WERI-Rb-1 (cell line): ENCODE measurements at places on chromosomes 2 and 18.

GRCh38 chr2:10475221-10475722 lies 27.1 kb upstream of the ODC1 start:
- DNase-seq: no peak

GRCh38 chr2:237859533-237860272 lies at the start of gene RAMP1:
TSS of gene RAMP1 (plus strand) at chr2:237859623. CDS start at chr2:237859676, 53 bp downstream.
- DNase-seq: no peak

DNA sequence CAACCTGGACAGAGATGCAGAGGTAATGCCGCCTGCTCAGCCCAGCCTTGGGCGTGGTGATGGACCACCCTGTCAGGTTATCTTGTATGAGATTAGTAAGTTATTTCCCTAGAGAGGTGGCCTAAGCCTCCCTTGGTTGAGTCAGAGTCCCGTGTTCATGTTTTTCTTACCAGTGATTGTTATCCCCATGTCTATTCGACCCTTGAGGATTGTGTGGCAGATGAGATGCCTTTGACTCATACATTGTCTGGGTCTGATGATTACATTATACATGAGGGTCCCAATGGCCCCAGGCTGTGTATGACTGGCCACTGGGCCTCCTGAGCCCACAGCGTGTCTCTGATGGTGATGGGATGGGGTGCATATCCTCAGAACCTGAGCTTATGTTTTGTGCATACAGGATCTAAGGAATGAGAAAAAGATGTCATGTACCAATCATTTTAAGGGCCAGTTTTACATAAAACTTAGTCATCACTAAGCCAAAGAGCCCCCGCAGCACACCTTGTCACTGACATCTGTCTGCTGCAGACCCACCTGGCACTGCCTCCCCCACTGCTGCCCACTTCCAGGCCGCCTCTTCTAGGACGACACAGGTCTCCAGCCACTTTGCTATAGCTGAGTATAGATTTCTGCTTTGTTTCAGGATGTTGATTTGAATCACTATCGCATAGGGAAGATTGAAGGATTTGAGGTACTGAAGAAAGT lies 7.7 kb downstream of the PPP1R7 start:
- no peak for DNase-seq

- no peak for DNase-seq
These were observed 4.1 kb downstream of the NEMP2 start for GRCh38 chr2:190530248-190530900.

- DNase-seq: no peak
These were observed 749.2 kb downstream of the ADCYAP1 start for GRCh38 chr18:1653873-1654272.

DNA sequence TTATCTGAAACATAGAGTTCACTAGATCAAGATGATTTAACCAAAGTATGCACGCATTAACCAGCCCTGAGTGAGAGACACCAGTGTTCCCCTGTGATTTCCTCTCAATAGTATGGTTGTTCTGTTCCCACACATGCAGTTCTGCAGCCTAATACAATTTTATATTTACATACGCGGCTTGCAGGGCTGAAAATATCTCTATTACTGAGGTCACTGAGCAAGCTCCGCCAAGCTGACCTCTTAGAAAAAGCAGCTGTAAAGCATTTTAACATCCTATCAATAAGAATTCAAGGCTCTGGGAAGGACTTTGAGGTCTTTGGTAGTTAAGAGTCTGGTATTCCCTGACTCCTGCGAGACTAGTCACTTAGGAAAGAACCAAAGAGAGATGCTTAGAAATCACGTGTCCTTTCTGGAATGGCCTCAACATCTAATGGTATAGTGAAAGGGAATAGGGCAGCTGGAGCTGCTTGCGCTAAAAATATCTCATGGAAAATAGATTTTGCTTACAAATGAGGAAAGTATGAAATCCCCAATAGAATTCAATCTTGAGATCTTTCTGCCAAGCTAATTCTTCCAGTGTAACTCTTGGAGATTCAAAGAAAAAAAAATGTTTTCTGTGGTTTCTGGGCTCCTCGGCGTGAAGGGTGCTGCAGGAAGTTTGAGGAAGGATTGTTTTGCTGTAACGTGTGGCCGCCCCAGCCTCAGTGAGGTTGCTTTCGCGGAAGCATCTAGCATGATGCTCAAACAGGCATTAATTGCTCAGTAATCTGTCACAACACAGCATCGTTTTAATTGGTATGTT lies 59.2 kb downstream of the DOCK10 start:
- no peak for DNase-seq

DNA sequence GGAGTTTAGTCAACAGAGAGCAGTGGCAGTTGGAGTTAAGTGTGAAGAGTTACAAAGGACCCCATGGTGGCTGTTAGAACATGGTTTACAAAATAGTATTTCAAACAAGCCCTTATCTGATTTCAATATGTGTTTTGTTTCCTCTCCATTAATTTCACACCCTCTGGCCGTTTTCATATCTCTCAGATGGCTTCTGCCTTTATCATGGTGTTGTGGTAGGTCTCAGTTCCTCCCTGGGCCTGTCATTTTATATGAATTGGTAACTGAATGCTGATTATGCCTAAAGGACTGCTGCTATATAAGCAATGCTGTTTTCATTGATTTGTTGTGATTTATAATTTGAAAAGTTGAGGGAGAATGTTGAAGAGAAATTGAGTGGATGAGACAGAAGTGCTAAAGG lies 686.7 kb downstream of the NYAP2 start:
- DNase-seq: no peak

DNA sequence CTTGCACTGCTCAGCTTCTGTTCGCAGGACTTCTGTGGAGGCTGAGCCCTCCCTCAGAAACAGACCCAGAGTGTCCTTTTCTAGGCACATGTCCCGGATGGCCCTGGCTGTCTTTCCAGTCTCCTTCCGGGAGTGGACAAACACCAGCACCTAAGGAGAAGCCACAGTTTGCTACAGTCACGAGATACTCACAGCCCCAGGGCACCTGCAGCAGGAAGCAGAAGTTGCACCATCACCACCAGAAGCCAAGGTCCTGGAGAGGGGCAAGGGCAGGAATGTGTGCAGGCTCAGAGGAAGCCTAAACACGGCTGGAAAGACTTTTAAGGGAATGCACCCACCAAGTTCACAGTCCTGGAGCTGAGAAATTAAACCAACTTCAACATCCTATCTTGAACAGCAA lies 13.6 kb downstream of the SNRNP200 start:
- no peak for DNase-seq

- DNase-seq: no peak
These were observed 156.8 kb downstream of the PAX3 start for GRCh38 chr2:222142027-222142426.

- no peak for DNase-seq
These were observed 198.7 kb downstream of the LTBP1 start for GRCh38 chr2:33145459-33145858.

DNA sequence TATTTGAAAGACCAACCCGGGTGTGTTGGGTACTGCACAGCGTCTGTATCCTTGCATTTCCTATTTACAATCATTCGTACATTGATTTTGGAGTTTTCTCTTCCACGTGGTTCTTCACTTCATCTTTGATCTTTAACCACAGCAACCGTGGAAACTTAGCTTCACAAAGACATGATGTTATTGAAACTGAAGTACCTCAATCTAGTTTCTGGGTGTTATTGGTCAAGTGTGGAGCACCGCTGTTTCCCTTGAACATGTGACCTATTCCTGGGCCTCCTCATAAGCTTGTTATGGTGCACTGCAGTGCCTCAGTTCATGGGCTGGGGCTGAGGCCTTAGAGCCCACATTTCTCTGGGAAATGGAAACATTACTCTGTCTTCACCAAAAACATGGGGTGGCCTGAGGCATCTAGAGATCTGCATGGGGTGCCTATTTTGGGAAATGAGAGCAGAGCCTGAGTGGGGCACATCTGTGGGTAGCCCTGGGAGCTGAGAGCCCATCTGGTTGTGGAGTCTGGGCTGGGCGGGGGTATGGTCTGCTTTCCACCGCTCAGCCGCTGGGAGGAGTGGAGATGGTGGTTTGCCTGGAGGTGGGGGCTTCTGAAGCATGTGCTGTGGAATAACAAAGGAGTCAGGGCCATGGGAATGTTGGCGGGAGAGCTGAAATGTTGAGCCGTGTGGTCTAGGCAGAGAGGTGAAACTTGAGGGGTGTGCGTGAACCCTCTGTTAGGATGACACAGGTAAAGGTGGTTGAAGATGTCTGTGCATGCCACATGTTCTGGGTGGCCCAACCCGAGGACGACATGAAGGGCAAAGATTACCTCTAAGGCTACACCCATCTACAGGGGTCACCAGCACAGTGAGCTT lies 37.4 kb downstream of the ZNF236 start:
- no peak for DNase-seq

GRCh38 chr2:131673400-131674173 lies 145.9 kb downstream of the CCDC74A start:
- DNase-seq: peak; percentile 84

DNA sequence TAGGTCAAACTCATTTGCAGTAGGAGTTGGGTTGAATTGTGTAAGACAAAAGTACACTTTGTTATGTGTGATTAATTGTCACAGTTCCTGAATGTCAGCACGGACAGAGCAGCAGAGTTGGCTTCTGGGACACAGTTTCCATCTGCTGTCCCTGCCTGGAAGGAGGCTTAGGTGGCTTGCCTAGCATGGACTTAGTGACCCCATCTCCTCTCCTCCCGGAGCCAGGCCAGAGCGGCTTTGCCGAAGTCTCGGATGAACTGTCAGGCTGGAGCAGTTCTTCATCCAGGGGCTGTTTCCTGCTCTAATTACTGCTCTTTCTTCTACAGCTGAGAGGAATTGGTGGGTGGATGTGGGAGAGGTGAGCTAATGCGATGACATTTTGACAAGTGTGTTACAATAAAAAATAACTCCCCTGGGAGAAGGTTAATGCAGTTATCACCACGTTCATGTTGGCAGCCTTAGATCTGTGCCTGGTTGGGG lies 102.0 kb downstream of the SH3RF3 start:
- peak; percentile 88 for DNase-seq

DNA sequence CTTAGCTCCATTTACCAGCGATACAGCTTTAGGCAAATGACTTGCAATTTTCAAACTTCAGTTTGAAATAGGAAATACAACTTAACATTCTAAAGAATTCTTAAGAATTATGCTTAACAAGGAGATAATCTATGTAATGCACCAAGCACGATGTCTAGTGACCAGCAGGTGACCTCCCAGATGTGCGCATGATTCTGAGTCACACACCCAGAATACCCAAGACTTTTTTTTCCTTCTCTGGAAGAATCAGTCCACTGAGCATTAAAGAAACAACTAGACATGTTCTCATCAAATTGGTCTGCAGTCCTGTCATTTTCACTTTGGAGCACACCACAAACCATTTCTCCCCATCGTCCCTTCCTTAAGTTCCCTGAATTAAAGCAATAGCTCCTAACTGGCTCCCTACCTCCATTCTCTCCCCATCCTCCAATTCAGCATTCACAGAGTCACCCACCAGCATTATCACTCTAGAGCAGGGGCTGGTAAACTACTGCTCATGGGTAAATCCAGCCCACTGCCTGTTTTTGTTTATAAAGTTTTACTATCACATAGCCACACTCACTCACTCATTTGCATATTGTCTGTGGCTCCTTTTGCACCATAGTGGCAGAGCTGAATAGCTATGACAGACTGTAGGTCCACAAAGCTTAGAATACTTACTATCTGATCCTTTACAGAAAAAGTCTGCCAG lies 13.2 kb downstream of the EVA1A start:
- DNase-seq: no peak

DNA sequence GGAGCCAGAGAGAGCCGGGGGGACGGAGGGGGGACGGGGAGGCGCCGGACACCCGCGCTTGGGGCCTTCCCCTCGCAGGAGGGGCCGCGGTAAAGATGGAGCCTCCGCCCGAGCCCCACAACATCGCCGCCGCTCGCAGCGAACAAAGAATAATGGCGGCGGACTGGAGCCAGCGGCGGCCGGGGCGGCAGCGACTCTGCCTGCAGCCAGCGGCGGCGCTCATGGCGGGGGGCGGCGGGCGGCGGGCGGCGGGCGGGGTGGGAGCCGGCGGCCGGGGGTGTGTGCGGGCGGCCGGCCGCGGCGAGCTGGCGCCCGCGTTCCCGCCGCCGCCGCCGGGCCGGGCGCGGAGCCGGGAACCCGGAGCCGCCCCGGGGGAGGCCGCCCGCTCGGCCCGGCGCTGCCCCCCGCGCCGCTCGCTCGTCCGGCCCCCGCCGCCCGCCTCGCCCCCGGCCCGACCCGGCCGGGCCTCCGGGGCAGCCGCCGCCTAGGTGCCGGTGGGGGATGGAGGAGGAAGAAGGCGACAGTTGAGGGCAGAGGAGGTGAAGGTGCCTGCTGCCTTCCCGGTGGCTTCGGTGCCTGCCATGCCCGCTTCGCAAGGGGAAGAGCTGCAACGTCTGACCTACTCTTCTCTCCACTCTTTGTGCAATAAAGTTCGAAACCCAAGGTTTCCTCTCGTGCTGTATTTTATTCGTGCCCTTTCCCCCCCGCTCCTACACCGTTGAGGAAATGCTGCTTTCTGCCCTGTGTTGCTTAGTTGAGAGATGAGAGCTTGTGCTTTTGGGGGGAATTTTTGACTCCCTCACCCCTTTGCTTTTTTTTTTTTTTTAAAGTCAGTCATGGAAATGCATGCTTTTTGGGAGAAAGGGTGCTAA lies 634 bp downstream of the CREB1 start:
- DNase-seq: peak; percentile 39

DNA sequence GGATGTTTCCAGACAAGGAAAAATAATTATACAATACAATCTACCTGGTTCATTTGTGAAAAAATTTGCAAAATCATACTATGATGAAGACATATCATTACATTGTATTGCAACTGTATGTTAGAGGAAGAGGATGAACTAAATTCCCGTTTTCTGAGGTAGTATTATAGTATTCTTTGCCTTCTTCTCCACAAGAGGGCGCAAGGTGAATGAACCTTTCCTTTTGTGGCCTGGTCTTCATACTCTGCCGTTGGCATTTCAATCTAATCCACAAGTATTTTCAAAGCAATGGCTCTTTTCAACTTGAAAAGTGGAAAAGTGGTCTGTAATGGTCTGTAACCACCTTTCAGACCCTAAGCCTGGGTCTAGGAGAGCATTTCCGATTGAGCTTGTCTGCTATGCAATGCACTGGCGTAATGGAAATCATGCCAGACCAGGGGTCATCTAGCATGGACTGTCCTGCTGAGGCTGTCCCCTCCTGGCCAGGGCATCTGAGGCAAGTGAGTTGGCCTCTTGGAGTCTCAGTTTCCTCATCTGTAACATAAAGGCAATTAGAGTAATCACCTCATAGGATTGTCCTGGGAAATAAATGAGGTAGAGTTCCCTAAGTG lies 30.8 kb upstream of the ZNF396 start:
- peak; percentile 42 for DNase-seq

DNA sequence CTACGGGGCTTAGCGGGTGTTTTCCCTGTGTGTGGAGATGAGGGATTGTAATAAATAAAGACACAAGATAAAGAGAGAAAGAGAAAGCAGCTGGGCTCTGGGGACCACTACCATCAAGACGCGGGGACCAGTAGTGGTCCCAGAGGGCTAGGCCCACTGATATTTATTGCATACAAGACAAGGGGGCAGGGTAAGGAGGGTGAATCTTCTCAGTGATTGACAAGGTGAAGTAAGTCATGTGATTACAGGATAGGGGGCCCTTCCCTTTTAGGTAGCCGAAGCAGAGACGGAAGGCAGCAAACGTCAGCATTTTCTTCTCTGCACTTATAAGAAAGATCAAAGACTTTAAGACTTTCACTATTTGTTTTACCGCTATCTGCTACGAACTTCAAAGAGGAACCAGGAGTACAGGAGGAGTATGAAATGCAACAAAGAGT lies 4.5 kb upstream of the GAL3ST2 start:
- DNase-seq: peak; percentile 42
